ENCODE measurements at places on chromosomes 7 and 10.

DNA sequence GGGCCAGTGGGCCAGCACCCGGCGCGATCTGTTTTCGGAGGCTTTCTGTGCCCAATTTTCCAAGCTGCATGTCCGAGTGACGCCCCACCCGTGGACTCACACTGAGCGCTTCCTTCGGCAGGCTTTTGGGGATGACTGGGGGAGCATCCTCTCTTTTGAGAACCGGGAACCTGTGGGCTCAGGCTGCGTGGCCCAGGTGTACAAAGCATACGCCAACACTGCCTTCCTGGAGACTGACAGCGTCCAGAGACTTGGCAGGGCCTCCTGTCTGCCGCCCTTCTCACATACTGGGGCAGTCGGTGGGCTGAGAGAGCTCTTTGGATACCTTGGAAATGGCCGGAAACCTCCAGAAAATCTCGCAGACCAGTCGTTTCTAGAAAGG, 1.0 kb downstream of the ADCK2 start:
- no peak for DNase-seq

- DNase-seq: no peak
Observed at GRCh38 chr10:79146611-79147130, 77.9 kb downstream of the ZMIZ1 start.

DNA sequence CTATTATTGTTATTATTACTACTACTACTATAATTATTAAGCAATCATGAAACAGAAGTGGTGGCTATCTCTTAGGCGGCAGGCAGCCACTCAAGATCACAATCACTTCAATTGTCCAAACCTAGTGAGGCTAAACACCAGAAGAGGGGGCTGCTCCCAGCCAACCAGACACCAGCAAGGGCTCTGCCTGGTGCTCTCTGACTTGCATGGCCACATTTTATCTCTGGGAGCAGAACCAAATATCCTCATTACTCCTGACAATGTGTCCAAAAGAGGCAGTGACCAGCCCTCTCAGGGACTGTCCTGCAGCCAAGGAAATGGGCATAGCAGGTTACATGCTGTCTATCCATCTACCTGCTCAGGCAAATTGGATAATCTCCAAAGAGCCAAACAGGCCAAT, 187.4 kb upstream of the PDE1C start:
- DNase-seq: no peak

GRCh38 chr10:48600645-48601505, 4.0 kb downstream of the ARHGAP22 start:
- DNase-seq: no peak

- DNase-seq: no peak
Observed at GRCh38 chr10:10722422-10722821, 295.2 kb upstream of the CELF2 start.
